Activated naive CD4-positive, alpha-beta T cell treated with anti-CD3 and anti-CD28 coated beads for 36 hours (primary cell): ENCODE measurements at places on chromosomes 3 and 15. TPM values are rescaled to one million over a fixed set of nuclear protein-coding genes. Genes with fewer than 3 reads are reported as not detected.

DNA sequence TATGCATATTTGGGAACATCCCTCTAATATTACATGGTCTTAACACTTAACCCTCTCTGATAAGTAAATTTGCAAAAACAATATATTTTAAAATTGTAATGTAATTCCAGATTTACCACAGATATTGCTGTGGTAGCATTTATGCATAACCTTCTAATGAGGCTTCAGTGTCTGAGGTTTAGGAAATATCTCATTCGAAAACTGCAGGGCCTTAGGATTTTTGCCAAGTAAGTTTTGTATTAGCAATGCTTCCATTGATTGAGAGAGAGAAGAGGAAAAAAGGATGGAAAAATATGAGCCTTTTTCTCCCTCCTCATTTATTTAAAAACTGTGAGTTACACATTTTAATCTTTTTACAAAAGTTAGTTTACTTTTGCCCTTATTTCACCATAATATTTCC lies 294.6 kb downstream of the EPHA3 start:
- no peaks in the 10 kb centered on the region for H3K36me3 ChIP-seq
- H3K4me1 ChIP-seq = no peaks in the 10 kb centered on the region
- H3K27ac ChIP-seq = no peak overlapping the region
- no peak overlapping the region for H3K4me3 ChIP-seq
- no peak for DNase-seq

DNA sequence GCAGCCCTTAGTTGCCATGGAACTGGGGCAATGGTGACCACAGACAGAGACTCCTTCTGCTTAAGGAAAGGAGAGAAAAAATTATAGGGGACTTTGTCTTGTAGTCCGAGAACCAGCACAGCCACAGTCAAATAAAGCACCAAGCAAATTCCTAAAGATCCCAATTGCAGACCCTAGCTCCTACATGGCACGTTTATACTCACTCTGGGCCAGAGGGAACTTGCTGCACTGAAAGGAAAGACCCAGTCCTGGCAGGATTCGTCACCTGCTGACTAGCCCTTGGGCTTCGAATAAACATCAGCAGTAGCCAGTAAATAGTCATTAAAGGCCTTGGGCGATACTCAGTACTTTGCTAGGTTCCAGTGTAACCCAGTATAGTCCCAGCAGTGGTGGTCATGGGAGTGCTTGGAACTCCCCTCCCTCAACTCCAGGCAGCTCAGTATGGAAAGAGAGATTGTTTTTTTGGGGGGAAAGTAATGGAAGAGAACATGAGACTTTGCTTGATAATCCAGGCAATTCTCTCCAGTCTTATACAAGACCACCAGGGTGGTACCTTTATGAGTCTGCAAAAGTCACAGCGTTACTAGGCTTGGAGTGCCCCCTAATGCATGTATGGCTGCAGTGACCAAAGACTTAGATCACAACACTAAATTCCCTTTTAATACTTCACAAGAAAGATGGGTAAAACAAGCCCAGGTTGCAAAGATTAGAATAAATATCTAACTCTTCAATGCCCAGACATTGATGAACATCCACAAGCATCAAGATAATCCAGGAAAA lies 66.4 kb upstream of the AGTR1 start:
- no peak overlapping the region for H3K4me3 ChIP-seq
- H3K27ac ChIP-seq = no peak overlapping the region
- no peak for DNase-seq
- H3K36me3 ChIP-seq = no peaks in the 10 kb centered on the region
- no peaks in the 10 kb centered on the region for H3K4me1 ChIP-seq

- no peak overlapping the region for H3K27ac ChIP-seq
- no peak overlapping the region for H3K4me3 ChIP-seq
- H3K4me1 ChIP-seq = no peaks in the 10 kb centered on the region
These were observed 78.2 kb upstream of the VEPH1 start for GRCh38 chr3:157581371-157581770.

- no peaks in the 10 kb centered on the region for H3K36me3 ChIP-seq
- H3K4me3 ChIP-seq = no peak overlapping the region
- peak; percentile 78 for DNase-seq
These were observed 220.8 kb upstream of the TPRG1 start for GRCh38 chr3:188950832-188951489.

DNA sequence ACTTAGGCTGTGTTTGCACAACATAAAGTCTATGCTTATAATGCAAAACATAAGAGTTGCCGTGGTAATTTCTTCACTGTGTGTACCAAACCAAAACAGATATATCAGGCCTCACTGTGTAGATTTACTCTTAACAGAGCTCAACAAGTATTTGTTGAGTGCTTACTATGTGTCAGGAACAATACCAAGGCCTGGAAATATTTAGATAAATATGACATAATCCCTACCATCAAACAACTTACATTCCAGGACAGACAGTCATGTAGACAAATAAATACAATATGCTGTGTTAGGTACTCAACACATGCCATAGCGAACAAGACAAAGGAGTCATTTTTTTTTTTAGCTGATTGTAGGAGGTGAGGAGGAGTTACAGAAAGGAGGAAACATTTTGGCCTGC lies 554.0 kb downstream of the NSUN3 start:
- H3K27ac ChIP-seq = no peak overlapping the region
- H3K36me3 ChIP-seq = no peaks in the 10 kb centered on the region
- no peak for DNase-seq
- H3K4me1 ChIP-seq = no peaks in the 10 kb centered on the region
- no peak overlapping the region for H3K4me3 ChIP-seq
- no peaks in the 10 kb centered on the region for H3K27me3 ChIP-seq

DNA sequence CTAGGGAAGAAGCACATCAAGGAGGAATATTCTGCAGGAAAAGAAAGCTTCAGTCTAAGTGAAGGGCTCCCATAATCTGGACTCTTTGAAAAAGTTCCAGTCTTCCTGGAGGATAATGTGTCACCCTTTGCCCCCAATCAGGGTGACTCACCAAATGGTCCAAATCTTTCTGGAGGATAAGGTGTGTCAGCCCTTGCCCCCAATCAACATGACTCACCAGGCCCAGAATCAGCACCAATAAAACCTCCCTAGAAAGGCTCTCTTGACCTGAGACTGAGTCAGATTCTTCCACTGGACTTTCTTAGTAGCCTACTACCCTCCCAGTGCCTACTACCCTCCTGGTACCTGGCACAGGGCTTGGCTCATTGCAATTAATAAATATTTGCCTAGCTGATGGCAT lies 9.5 kb upstream of the ARL14 start:
- peaks cover 10% of the 10 kb centered on the region for H3K4me1 ChIP-seq
- DNase-seq = no peak

The SPINK8 gene
- total RNA-seq = not detected

The GP9 gene
- total RNA-seq = not detected

The RARB gene
- not detected for total RNA-seq

The TF gene
- 0.07 TPM for total RNA-seq

The SPRED1 gene
- 0.62 TPM for total RNA-seq
